ENCODE measurements at places on chromosomes 4 and X.

DNA sequence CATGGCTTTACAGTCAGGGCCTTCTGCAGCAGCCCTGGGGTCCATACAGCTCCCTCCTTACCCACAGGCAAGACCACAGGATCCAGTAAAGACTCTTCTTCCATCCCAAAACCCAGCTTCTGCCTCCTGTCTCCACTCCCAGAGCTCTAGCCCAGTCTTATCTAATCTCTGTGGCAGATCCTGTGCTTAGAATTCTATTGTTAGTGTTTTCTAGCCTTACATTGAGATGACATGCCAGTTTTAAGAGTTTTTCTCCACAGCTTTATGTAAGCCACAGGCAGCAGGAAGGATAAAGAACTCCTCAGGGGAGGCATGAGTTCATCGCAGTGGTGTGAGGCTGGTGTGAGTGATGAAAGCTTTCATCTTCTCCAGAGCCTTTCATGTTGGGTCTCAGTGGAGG is 129.1 kb downstream of the RCHY1 start:
- no peak for DNase-seq

GRCh38 chrX:9327747-9328145 is 137.1 kb upstream of the TBL1X start:
- DNase-seq: no peak

GRCh38 chr4:40199179-40199670 is 2.4 kb downstream of the RHOH start:
- DNase-seq: no peak

DNA sequence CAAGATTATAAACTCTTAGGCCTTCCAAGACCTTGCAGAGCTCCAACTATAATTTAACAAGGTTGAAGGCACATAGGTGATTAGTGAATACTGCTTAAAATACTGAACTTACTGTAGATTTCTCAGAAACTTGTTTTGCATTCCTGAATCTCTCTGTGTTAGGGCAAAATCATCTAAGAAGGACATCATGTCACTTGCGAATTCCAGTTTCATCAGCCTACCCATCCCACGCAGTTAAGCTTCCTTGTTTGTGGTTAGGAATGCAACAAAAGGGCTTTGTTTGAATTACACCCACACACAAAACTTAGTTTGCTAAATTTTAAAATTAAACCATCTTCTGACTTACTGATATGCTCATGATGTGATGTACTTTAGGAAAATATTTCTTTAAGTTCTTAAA is 174.0 kb downstream of the SOWAHB start:
- DNase-seq: no peak

DNA sequence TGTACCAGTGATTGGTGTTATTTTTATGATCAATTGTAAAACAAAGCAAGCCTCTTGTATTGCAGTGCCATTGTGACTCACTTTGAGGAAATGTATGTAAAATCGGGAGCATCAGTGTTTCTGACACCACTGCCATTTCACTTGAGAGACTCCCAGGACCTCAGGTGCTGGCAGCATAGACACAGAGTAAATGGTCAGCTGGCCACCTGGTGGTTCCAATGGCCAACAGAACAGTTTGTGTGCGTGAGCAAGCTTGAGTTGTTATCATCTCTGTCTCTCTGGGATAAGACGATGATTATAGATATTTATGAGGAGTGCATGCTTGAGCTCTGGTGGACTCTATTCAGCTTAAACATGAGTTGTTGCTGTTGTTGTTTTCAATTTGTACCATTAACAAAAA is 356.6 kb downstream of the GUCY2F start:
- DNase-seq: no peak

GRCh38 chr4:140094438-140095420 is 59.3 kb downstream of the MAML3 start:
- no peak for DNase-seq

- DNase-seq: no peak
These were observed 147.0 kb downstream of the AFAP1 start for GRCh38 chr4:7792616-7793015.

GRCh38 chrX:135541351-135541750 is 20.9 kb downstream of the INTS6L start:
- DNase-seq: no peak

DNA sequence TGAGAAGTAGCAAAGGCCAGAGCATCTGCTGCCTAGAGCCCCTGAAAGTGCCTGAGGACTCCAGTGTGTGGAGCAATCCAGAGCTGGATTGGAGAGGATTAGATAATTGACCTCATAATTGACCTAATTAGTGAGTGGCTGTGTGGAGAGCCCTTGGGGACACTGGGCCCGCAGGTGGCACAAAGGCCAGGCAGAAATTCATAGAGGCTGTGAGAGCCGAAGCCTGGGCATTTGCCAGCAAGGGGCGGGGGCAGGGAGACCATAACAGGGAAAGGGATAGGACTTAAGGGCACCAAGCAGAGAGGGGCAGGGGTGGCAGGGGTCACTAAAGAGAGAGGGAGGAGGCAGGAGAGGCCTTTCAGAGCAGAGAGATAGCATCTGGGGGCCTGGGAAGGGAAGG is 45.3 kb downstream of the EFNB1 start:
- DNase-seq: no peak

DNA sequence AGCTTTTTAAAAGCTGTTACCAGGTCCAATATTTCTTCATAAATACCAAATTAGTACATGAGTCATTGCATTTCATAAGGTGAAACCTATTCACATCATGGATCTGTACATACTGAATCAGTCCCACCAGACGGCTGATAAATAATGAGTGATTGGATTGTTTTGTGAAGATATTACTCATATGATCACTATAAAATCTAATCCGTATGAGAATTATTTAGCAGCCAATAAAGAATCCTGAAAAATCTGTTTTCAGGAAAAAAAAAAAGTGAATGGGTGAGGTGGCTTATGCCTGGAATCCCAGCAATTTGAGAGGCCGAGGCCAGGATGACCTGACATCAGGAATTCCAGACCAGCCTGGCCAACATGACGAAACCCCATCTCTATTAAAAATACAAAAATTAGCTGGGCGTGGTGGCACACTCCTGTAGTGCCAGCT is 438.1 kb downstream of the INPP4B start:
- DNase-seq: no peak

DNA sequence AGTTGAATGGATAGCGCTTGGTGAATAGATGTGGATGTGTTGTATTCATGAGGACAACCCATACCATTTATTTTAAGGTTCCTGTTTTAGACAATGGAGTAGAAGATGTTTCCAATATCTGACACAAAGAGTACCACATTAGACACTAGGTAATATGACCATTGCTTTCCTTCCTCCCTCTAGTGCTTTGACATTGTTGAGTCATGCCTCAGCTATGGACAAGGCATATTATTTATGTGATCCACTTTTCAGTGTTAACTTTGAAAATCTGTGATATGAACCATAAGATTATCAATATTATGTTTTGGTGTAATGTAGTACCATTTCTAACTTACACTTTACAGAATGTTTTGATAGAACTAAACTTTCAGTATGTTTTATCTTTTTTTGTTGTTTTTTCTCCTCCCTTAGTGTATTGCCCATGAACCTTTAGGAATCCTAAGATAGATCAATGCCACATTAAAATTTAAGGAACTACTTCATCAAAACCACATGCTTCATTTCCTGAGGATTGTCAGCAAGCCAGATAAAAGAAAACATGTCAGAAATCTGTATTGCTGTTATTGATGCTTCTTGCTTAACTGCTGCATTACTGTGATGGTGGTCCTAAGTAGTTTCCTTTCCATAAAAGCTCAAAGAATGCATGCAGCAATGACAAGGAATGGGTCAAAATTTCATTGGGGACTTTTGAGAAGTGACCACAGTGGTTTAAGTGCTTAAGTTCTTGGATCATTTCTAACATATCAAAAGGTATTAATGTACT is 105.0 kb downstream of the PCDH7 start:
- DNase-seq: no peak

DNA sequence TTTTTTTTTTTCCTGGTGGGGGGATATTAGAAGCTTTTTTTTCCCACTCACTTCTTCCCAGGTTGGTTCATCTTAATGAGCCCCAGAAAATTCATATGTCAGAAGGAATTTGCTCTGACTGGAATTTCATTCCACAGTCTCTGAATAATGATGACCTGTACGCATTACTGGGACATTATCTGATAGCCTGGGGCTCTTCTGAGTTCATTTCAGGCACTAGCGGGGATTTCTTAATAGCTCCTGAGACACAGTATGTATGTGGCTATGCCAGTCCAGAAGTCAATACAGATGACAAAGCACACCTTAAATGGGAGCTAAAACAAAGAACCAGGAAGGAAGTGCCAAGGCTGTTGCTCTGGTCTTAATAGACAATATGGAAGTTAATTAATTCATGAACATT is 295.2 kb upstream of the IGFBP7 start:
- DNase-seq: no peak

DNA sequence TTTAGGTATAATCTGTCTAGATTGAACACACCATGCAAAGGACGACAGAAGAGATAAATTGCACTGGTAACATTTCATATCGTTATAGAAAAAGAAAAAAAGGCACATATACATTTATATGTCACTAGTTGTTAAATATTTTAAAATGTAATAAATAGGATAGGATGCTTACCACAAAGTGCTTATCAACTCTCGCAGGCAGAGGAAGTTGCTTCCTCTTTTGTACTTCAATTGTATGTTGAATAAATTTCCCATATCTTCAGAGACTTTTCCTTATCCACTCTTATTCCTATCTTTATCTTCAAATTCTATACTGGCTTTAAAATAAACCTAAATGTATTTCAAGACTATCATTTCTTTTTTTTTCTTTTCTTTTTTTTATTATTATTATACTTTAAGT is 163.3 kb upstream of the SPOCK3 start:
- DNase-seq: no peak

DNA sequence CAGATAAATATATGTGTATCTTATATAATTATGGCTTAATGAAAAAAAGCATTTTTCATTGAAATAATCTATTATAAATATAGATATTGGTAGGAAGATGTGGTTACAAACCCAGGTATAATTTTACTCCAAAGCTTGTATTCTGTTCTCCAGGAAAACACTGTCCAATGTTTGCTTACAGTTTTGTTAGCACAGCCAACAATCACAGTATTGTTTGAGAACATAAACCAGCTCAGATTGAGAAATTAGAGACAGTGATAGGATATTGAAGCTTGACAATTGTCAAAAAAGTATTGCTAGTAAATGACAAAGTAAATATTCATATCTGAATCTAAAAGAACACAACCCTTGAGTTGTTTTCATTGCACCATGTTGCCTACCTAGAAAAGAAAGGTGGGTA is 228.8 kb downstream of the ADGRL3 start:
- DNase-seq: no peak

DNA sequence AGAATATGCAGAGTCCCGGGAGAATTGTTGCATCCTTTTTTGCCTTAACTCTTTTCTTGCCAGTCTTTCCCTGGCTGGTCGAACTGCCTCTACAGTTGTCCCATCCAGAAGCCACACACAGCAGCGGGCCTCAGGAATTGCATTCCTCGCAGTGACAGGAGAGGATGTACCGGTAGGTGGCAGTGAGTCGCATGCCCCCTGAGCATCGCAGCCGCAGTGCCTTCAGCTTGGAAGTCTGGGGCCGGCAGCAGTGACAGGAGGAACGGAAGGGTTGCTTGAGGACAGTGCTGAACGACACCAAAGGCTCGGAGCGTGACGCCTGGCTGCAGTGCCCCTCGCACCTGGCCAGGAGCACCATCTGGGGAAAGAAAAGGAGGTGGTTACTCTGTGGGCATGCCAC is 23.5 kb downstream of the NDP start:
- no peak for DNase-seq

- DNase-seq: no peak
These were observed 94.4 kb upstream of the LIMCH1 start for GRCh38 chr4:41443340-41444079.

- DNase-seq: no peak
These were observed 29.0 kb downstream of the LRBA start for GRCh38 chr4:150986085-150986484.

- no peak for DNase-seq
These were observed 510 bp downstream of the HMGB3 start for GRCh38 chrX:150983521-150984168.

DNA sequence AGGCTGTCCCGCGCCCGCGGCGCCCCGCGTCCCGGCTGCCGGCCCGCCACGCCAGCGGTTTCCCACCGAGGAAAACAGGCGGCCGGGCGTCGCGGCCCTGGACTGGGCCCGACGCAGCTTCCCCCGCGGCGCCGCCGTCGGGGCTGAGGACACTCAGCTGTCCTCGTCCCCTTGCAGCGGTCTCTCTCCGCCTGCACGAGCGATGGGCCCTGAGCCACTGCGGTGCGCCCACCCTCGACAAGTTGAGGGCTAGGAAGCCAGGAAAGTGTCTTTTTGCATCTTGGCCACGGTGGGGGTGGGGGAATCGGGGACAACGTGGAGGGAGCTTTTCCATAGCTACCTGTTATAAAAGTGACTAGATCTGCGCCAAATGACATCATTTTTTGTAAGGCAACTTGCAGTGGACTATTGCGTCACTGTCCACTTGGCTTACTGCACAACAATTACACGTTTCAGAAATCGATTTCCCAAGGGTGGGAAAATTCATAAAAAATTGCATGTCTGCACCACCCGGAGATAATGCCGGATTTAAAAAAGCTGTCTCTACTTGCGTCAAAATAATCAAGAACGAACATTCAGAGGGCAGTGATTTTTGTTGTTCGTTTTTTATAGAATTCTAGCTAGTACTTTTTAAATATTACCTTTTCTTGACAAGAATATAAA is 1.1 kb downstream of the KLHL15 start:
- no peak for DNase-seq

DNA sequence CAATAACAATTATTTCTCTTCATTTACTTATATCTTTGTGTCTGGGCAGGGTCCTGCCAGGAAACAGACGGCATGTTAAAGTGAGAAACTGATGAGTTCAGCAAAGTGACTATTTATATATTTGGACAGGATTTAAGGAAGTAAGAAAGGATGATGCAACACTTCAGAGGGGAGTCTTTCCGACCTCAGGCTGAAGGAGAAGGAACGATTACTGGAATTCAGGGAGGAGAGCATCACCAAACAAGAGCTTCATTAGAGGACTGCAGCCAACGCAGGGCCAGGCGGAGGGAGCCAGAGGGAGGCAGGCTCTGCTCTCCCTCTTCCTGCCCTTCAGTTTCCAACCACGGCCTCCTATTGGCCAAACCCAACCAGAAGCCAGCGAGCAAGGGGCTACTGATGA is 1.5 kb upstream of the TLR7 start:
- no peak for DNase-seq

- DNase-seq: no peak
These were observed 348.5 kb downstream of the MID1IP1 start for GRCh38 chrX:39149761-39150160.

GRCh38 chr4:176320976-176321361 is 1.2 kb downstream of the SPCS3 start:
- DNase-seq: no peak

DNA sequence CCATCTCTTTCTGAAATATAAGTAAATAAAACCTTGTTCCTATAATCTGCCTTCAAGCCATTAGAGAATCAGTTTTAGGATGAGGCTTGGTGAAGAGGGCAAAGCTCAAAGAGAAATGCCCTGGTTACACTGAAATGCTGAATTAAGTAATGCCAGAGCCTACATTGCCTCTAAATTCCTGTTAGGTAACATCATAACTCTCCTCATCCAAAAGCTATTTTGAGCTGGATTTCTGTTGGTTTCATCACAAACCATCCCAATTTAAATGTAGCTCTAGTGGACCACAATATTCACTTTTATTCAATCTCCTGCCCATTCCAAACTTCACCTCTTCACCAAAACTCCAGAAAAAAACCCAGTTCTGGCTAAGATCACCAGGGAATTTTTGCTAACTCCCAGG is 1319.7 kb upstream of the TENM3 start:
- no peak for DNase-seq

GRCh38 chr4:4861390-4862018 is 2.0 kb downstream of the MSX1 start:
- no peak for DNase-seq

GRCh38 chr4:47075262-47075661 is 43.9 kb downstream of the GABRB1 start:
- no peak for DNase-seq

- DNase-seq: no peak
These were observed 113.9 kb downstream of the RTL3 start for GRCh38 chrX:78545233-78545632.
